ENCODE measurements at places on chromosomes 12 and 14.

DNA sequence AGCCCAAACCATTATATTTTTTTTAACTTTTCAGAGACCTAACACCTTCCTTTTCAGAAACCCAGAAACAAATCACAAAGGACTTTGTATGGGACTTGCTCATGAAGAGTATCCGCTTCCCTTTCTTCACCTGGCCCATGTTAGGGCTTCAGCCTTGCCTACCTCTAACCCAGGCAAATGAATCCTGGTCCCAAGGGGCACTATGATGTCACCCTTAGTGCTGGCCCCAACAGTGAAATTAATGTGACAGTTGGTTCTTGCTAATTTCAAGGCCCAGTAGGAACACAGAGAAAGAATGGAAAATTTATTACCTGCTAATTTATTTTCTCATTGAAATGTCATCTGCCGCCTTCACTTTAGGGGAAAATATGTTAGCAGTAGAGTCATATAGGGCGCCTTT is 179.8 kb upstream of the NRXN3 start:
- DNase-seq, result no peak

- DNase-seq, result no peak
Observed at GRCh38 chr12:103499571-103499970, 3.8 kb upstream of the C12orf42 start.

- DNase-seq, result no peak
Observed at GRCh38 chr14:62629176-62629725, 416.0 kb downstream of the KCNH5 start.

- DNase-seq, result peak; percentile 49
Observed at GRCh38 chr14:50619569-50620141, 48.5 kb downstream of the SAV1 start.

GRCh38 chr12:14399871-14400270 is 34.4 kb downstream of the ATF7IP start:
- no peak for DNase-seq

DNA sequence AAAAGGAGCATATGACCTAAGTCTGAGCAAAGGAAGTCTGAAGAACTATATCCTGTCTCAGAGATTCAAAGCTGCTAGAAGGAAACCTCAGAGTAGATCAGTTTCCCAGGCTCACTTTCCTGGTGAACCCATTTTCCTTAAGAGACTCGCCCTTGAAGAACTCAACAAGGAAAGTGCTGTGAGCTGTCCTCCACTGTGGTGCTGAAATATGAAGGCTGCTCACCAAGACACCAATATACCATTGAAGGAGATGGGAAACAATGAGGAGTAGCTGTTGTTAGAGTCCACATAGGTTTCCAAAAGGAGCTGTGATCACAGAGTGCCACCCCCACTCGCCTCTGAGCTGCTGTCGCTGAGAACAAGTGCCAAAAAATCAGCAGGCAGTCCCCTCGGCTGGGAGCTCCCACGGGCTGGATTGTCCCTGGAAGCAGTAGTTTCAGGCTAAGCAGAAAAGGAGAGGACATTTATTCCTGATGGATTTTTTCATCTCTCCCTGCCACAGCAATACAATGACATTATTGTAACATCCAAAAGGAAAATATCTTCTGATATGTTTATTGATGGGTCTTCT is 282.1 kb downstream of the RPS29 start:
- DNase-seq, result peak; percentile 87

- DNase-seq, result peak; percentile 61
Observed at GRCh38 chr12:114440270-114441038, 34.5 kb upstream of the TBX5 start.

DNA sequence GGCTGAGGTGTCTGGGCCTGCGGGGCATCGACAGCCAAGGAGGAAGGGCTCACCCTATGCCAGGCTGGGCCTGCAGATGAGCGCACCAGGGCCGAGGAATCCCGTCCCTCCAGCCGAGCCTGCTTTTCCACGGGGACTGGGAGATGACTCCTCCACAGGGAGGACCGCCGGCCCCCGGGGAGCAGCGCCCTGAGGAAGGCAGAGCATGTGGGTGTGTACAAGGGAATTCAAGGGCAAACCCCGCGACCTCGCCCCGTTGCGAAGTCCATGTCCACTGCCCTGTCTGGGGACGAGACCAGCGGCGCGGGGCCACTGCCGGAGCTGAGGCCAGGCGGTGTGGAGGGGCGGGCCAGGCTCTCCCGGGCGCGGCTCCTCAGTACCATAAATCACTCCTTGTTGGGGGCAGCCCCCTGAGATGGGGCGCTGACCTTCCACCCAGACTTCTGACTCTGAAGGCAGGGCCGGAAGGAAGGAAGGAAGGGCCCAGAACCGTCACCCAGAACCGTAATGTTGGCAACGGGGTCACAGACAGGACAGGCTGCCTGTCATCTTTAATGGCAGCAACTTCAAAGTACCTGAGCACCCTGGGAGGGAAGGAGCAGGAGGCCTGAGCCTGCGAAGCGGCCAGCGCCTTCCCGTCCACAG is 52.5 kb downstream of the RNF34 start:
- peak; percentile 7 for DNase-seq

DNA sequence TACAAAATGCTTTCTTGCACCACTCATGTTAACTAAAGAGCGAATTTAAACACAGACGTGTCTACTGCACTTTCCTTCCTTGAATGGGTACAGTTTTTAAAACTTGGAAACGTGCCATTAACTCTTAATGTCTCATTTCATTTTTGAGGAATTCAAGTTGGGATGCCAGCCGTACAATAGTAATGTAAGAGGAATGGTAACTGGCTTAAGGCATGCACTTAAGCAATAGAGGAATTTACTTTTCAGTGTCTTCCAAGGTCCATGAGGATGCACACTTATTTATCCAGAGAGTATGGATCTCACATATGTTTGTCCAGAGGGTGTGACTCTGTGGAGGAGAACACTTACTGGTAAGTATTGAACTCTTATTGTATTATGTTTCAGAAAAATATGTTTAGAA is 52.9 kb downstream of the PPP4R4 start:
- peak; percentile 2 for DNase-seq

GRCh38 chr14:38762845-38763244 is 340.2 kb downstream of the SEC23A start:
- DNase-seq, result no peak
